ENCODE measurements at places on chromosomes 12 and 14.

DNA sequence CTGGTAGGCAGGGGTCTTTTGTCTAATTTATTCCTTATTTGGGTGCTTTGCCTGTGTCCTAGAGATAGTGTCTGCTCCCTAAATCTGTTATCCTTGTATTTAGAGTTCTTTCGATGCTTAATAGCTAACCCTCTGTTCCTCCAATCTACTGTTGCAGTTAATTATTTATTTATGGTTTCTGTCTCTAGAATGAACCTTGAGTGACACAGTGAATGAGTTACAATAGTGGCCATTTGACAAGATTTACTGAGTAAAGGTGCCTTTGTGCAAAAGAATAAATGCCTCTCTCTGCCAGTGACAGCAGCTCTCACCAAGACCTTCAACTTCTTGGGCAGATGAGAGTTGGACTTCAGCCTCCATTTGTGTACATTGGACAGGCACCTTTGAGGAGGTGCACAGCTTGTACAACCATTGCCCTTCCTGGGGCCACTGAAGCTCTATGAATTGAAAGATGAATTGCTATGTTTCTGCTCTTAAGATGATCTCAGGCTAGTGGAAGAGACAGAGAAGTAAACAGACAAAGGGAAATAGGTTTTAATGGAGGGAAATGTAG lies 165.9 kb downstream of the DERA start:
- DNase-seq, result no peak

GRCh38 chr14:57831981-57832380 lies 33.9 kb downstream of the SLC35F4 start:
- DNase-seq, result no peak

GRCh38 chr12:5034603-5035002 lies 9.1 kb upstream of the KCNA5 start:
- DNase-seq, result no peak

- DNase-seq, result no peak
Measured at GRCh38 chr12:23756416-23756815, 193.1 kb downstream of the SOX5 start.

DNA sequence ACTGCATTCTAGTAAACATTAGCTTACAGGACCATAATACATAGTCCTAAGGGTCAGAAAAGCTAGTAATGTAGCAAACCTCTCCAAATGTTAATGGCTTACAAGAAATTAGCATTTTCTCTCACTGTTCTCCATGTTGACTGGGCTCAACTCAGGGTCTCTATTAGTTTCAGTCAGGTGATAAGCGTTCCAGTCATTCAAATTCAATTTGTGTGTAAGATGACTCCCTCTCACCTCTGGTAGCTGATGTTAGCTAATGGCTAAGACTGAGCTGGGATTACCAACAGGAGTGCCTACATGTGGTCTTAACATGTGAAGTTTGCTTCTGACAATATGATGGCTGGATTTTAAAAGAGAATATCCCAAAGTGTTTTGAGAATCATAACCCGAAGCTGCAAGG lies 630.5 kb upstream of the USP15 start:
- DNase-seq, result no peak

DNA sequence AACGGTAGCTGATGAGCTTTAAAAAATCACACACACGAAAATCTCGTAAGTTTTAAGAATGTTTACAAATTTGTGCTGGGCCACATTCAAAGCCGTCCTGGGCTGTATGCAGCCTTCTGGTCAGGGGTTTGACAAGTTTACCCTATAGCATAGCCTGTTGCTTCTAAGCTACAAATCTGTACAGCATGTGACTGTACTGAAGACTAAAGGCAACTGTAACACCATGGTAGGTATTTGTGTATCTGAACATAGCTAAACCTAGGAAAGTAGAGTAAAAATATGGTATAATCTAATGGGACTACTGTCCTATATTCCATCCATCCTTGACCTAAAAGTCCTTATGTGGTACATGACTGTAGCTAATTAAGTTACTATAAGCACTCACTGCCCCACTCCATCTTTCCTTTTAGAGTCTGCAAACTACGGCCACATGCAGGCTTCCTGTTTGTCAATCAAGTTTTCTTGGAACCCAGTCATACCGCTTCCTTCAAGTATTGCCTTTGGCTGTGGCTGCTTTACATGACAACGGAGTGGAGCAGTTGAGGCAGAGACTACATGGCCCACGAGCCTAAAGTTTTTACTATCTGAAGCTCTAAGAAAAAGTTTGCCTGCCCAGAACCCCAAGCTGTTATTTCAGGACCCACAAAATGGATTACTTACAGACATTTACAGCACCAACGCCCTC lies 18.5 kb downstream of the KRT7 start:
- no peak for DNase-seq

DNA sequence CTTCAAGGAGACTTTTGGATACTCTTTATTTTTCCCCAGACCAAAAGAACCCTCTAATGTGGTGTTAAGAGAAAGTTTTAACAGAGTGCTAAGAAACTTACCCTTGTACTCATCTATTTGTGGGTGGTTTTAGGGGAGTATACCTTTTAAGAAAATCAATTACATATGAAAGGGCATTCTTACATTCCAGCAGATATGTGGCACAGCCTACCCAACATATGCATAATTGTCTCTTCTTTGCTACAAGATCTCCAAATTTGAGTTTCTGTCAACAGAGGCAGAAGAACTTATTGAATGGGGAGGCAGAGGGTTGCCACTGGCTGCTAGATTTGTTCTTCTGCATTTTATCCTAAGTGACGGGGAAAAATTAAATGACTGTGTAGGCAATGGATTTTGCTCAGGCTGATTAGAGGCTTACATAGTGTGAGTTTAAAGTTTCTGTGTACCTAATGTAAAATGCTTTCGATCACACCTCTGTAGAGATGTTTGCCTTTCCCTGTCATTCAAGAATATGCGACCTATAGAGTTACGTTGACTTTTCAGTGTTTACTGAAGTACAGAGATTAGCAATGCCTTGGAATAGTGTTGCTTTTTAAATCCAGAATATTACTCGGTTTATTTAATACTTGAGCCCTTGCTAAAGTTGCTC lies 54.6 kb downstream of the PROX2 start:
- DNase-seq, result no peak

- peak; percentile 29 for DNase-seq
Measured at GRCh38 chr12:19665121-19665900, 226.0 kb downstream of the AEBP2 start.

DNA sequence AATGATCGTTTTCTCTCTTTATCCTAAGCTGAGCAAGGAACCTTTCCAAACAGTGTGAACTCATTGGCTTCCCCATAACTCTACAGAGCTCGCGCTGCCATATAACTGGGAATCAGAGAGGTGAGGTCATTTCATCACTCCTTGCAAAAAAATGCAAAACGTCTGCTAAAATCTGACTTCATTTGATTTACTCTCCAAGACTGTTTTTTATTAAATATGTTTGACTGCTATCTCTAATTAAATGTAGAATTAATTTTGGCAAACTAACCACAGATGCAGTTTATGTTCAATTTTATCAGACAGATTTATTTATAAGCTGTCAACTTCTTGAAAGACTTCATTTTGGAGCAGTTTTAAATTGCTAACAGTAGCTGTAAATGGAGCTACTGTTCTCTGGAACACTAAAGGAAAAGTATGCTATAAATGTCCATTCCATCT lies 131.6 kb upstream of the SOX5 start:
- DNase-seq, result no peak

- no peak for DNase-seq
Measured at GRCh38 chr14:52014601-52015267, 25.4 kb downstream of the RTRAF start.

GRCh38 chr14:92680781-92681650 lies 67.4 kb downstream of the LGMN start:
- DNase-seq, result peak; percentile 76

GRCh38 chr12:126966498-126966897 lies 1300.5 kb upstream of the TMEM132C start:
- DNase-seq, result no peak

- no peak for DNase-seq
Measured at GRCh38 chr14:82704218-82704617, 1170.6 kb upstream of the SEL1L start.

GRCh38 chr12:48999371-49000131 lies at the start of gene DDN:
Gene DDN, minus strand, starts transcription at chr12:48999375. Its CDS starts 88 bp downstream, at chr12:48999287.
- peak; percentile 52 for DNase-seq

DNA sequence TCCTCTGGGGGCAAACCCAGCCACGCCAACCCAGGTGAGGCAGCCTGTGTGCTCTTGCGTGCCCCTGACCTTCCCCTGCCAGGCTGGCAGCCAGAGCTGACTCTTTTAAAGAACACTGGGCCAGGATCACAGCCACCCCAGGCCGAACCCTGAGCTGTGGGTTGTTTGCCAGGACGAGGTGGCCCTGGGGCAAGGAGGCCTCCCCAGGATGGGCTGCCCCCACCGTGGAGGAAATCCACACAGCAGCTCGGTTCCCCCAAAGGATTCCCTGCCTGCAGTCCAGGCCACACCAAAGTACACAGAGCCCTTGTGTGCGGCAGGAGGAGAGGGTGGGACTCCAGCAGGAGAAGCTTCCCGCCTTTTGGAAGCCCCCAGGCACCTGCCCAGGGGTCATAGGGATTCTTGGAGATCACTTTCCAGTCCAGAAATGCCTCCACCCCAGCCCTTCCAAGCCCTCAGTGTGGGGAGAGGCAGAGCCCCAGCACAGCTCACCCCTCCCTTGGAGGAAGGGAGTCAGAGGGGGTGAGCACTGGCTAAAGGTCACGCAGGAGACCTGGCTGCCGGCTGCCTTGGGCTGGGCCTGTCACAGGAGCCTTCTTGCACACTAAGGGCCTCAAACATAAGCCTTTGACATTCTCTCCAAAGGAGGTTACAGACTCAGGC lies 115.6 kb downstream of the CALM1 start:
- DNase-seq, result no peak

DNA sequence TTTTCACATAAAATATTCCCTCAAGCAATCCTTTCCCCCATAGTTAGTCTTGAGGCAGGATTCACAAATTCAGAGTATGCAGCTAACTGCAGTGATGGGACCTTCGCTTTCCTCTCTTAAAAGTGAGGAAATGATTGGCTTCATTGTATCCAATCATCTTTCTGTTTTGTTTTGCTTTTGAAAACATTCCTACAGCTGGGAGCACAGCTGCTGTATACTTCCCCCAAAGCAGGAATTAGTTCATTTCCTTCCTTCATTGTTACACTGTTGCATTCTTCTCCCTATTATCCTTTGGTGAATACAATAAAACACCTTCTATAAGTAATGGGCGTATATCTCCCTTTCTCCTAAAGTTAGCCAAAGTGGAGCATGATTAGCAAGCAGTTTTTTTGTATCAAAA lies 9.4 kb upstream of the GAS2L3 start:
- no peak for DNase-seq

DNA sequence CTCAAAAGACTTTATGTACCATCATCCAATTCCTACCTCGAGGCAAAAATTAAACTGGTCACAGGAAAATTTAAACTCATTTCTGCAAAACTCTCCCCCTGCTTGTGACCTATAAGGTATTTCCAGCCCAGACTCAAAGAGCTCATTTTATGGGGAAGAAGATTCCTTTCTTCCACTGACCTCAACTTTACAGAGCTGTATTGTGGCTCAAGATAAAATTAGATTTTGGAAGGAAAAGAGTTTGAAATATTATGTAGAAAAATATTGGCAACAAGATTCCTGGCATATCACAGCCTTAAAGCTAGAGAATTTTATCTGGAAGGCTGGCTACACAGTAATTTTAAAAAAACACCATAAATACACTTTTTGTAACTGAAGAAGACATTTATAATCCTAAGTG lies 91.7 kb downstream of the STXBP6 start:
- DNase-seq, result no peak

- DNase-seq, result no peak
Measured at GRCh38 chr12:32560520-32560919, 118.6 kb upstream of the DNM1L start.

DNA sequence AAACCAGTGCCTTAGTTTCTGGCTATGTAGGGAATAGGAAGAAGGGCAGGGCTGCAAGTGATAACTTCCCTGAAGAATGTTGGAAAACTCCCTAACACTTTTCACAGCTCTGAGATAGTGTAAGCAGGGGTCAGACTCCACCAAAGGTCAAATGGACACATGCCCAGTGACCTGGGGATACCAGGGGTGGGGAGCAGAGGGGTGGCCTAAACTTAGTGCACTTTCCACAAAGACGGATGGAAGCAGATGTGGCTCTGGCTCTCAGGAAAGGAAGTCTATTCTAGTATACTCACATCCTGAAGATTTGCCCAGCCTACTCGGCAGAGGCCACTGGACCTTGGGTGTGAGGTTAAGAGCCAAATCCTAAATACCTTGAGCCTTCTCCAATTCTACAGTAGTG lies 285.8 kb downstream of the NUAK1 start:
- DNase-seq, result no peak

DNA sequence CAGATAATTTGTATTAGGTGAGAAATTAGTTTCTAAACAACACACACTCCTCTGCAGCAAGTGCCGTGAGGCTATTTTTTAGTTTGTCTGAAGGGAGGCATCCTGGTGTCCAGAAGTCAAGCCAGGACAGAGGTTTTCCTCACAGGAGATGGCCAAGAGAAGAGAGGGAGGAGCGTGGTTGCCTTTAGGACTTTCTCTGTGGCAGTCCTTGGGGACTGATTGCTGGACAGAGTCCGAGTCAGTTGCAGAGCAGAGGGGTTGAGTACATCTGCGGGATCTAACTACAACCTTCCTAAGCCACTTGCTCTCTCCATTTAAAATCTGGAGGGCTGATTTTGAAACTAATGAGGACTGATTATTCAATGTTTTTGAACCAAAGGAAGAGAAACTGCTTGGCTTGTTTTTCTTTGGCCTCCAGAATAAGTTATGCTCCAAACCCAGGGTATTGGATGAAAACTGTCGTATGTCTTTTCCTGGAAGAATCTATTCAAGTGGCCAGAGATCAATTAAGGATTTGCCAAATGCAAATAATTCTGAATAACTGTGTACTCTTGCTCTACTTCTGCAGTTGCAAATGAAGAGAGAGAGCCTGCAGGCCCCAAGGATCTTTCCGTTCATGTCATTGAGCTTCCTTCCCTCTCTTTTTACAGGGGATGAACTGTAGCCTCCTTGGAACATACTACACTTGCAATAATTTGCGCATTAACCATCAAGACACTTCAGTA lies 1.2 kb downstream of the SLCO1C1 start:
- no peak for DNase-seq

- no peak for DNase-seq
Measured at GRCh38 chr12:4118601-4119156, 154.9 kb upstream of the CCND2 start.

GRCh38 chr12:13537623-13538022 lies 341.1 kb downstream of the EMP1 start:
- DNase-seq, result no peak

- DNase-seq, result no peak
Measured at GRCh38 chr12:32440120-32440865, 40.9 kb downstream of the FGD4 start.

DNA sequence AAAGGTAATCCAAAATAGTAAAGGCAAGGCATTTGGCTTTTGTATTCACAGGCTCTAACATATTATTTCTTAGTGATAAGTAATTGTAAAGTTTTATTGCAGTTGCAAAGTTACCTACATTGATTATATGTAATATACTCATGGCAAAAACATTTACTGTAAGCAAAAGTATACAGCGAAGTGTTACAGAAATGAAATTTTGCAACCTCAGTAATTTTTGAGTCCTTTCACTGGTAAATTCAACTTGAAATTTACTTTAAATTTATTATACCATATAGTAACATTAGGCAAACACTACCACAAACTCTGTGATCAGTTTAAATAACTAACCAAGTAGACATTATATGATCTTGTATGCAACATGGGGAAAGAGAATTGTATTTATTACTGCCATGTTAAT lies 89.0 kb downstream of the CDK17 start:
- DNase-seq, result no peak

GRCh38 chr14:68665792-68666204 lies 127.1 kb downstream of the ZFP36L1 start:
- no peak for DNase-seq

Measured in fibroblast of lung (primary cell).